A549 treated with Hydrocortisone at 1 μM for 4 hours (cell line): ENCODE measurements at places on chromosomes 1 and 21. TPM values are rescaled to one million over a fixed set of nuclear protein-coding genes. Genes with fewer than 3 reads are reported as not detected.

AMY1C gene
- total RNA-seq, result not detected in 5 replicates

EFNA1 gene
- total RNA-seq, result 21.4 to 32.6 TPM (median 26.0 TPM) in 5 replicates

ARHGAP30 gene
- 0.05 to 0.15 TPM (median 0.12 TPM) in 5 replicates for total RNA-seq

CRP gene
- not detected in 5 replicates for total RNA-seq

CSTB gene
- total RNA-seq, result 66.2 to 99.0 TPM (median 90.7 TPM) in 5 replicates

SYT14 gene
- 0.06 to 0.09 TPM (median 0.08 TPM) in 5 replicates for total RNA-seq

AMY1B gene
- total RNA-seq, result not detected in 5 replicates

SEMA6C gene
- 1.3 to 2.2 TPM (median 1.6 TPM) in 5 replicates for total RNA-seq

FCER1G gene
- total RNA-seq, result 0.22 to 0.43 TPM (median 0.28 TPM) in 3 of 5 replicates, not detected in the others

FAM229A gene
- 2.1 to 4.5 TPM (median 3.7 TPM) in 5 replicates for total RNA-seq

SH2D2A gene
- total RNA-seq, result 3.0 to 3.8 TPM (median 3.7 TPM) in 5 replicates

MTARC2 gene
- total RNA-seq, result 8.8 to 13.3 TPM (median 12.2 TPM) in 5 replicates

TRNP1 gene
- 200 to 287 TPM (median 278 TPM) in 5 replicates for total RNA-seq

XCL2 gene
- total RNA-seq, result not detected in 5 replicates

KRTAP10-11 gene
- total RNA-seq, result not detected in 5 replicates
